ENCODE measurements at places on chromosomes 16 and 17.

DNA sequence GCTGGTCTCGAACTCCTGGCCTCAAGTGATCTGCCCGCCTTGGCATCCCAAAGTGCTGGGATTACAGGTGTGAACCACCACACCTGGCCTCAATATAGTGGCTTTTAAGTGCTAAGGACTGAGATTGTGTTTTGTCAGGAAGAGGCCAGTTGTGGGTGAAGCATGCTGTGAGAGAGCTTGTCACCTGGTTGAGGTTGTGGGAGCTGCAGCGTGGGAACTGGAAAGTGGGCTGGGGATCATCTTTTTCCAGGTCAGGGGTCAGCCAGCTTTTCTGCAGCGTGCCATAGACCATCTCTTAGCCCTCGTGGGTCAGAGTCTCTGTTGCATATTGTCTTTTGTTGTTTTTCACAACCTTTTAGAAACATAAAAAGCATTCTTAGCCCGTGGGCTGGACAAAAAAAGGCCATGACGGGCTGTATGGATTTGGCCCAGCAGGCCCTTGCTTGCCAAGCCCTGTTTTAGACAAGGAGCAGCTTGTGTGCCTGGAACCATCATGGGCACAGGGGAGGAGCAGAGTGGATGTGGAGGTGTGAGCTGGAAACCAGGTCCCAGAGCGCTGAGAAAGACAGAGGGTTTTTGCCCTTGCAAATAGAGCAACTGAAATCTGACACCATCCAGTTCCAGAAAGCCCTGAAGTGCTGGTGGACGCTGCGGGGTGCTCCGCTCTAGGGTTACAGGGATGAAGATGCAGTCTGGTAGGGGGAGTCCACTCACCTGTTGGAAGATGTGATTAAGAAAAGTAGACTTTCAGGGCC is 5.5 kb downstream of the BIRC5 start:
- DNase-seq, result no peak

DNA sequence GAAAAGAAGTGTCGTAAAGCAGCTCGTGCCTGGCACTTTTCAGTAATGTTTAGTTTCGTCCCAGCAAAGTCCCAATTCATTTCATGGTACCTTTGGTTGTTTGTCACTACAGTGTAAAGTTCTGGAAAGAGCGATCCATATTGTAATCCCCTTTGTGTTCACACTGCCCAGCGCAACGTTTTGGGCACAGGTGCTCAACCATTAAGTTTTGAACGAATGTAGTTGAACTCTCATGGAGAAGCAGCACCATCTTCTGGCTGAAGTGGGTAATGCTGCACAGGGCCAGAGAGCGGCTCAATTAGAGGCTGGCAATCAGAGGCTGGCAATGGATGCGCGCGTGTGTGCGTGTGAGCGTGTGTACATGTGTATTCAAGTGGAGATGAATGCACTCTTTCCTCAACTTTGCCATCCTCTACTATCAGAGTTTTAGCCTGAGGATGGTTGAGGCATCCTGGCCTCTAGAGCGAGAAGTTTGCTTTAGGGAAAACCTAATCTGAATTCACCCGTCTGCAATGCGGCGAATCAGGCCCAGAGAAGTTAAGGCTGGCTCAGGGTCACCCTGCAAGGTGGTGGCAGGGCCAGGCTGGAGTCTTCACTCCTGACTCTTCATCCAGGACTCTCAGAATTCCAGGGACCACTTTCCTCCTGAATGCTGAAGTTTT is 29.9 kb downstream of the DYNLL2 start:
- peak; percentile 76 for DNase-seq

GRCh38 chr16:78956859-78957258 is 643.7 kb downstream of the MAF start:
- no peak for DNase-seq

DNA sequence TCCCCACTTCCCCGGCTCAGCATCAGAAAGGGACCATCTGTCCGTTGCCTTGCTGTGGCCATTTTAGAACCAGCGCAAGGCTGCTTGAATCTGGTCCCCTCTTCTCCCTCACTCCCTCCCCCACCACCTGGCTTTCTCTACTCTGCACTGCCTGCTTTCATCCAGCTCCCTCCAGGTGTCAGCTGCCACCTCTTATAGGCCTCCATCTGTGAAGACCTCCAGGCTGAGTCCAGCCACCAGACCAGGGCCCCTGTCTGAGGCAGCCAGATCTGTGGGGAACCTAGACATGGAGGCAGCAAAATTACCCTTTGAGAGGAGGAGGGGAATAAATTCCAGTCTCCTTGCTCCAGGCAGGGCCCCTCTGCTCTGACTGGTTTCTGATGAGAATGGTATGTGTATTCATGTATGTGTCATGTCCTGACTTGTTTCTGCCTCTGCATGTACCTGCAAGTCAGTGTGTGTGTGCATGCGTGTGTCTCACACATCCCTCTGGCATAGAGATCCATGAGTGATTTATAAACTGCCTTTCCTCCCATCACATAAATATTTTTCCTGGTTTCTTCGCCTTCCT is 21.1 kb downstream of the MINK1 start:
- no peak for DNase-seq

- no peak for DNase-seq
Observed at GRCh38 chr16:77555791-77556190, 121.0 kb upstream of the ADAMTS18 start.

DNA sequence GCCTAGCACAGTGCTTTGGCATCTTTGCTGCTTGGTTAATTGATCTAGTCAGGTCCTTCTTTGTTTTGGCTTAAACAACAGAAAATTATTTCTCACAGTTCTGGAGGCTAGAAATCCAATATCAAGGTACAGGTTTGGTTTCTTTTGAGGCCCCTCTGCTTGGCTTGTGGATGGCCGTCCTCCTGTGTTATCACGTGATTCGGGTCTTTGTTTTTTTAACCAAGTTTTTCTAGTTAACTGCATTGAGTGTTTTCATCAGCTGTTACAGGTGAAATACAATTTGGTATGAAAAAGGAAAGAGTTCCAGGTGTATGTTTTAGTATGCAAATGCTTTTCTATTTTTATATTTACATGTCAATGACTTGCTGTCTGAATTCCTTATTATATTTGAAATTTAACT is 2.8 kb downstream of the NLK start:
- DNase-seq, result no peak

GRCh38 chr16:4535627-4536108 is 2.9 kb downstream of the CDIP1 start:
- DNase-seq, result no peak

DNA sequence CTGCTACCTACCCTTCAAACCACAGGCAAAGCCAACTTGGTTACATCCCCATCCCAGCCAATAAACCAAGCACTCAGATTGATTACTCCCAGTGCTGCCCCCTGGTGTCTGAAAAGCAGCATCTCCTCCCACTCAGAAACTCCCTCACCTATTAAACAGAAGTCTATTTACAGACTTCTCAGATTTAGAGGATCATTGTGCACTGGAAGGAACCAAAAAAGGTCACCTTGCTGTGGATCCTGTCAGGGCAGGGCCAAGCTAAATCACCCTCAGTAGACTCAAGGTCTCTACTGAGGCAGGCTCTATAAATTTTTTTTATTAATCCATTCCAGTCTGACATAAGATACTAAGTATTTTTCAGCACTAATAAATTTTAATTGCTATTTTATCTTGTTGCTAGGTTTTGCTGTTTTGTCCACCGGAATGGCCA is 17.6 kb downstream of the HIGD1B start:
- DNase-seq, result peak; percentile 47

GRCh38 chr16:78242239-78242630 is 142.8 kb downstream of the WWOX start:
- DNase-seq, result no peak
